ENCODE measurements at places on chromosomes 3 and 15.
A peak's percentile ranks its signal among the peaks of the same experiment; 100 is the strongest.

GRCh38 chr3:153426344-153426743 lies 264.3 kb downstream of the RAP2B start:
- no peak for DNase-seq

DNA sequence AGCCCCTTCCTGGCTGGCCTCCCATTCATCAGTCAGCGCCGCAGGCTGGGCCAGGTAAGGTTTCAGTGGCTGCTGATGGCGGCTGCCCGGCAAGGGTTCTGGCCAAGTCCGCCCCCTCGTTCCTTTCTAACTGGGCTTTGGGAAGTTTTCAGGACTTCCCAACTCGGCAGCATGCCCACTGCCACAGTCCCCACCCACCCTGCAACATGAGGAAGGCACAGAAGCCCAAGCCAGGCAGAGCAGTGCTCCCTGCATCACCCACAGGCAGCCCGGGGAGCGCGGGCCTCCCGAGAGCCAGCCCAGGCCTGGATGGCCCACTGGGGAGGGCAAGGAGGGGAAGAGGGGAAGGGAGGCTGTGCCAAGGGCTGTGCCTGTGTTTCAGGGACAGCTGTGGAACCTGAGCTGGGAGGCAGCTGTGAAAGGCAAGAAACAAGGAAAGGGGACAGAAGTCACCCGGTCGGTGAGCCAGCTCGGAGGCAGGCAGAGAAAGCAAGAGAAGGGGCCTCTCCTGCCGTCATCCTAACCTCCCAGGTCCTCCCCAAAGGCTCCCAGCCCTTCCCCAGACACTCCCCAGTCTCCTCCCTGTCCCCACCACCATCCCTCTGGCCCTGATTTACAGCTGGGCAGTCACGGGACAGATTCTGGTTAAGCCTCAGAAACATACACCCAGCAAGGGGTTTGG lies 73.9 kb downstream of the CPN2 start:
- DNase-seq: no peak

DNA sequence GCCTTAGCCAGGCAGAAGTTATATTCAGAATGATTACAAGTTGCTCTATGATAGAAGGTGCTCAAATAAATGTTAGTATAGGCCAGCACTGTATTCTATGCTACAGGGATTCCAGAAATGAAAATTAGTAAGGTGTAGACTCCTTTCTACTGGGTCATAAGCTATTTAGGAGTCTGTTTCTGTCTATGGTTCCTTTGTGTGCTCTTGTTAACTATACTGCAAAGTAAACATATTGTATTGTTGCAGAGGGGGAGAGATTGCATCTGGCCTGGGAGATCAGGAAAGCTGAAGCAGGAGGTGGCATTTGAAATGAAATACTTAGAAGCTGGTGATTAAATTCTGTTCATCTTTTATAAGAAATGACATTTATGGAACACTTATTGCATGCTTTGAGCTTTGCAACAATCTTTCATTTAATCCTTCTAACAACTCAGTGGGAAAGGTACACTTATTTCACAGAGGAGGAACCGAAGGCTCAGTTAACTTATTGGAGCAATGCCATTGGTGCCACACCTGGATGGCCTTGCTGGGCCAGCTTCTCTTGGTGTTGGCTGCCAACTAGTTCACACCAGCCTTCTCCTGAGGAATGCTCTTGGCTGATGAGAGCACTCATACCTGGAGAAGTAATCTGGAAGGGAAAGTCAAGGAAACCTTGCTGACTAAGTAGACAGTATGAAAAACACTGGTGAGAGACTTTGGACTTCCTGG lies 39.1 kb downstream of the ABHD5 start:
- DNase-seq: no peak

DNA sequence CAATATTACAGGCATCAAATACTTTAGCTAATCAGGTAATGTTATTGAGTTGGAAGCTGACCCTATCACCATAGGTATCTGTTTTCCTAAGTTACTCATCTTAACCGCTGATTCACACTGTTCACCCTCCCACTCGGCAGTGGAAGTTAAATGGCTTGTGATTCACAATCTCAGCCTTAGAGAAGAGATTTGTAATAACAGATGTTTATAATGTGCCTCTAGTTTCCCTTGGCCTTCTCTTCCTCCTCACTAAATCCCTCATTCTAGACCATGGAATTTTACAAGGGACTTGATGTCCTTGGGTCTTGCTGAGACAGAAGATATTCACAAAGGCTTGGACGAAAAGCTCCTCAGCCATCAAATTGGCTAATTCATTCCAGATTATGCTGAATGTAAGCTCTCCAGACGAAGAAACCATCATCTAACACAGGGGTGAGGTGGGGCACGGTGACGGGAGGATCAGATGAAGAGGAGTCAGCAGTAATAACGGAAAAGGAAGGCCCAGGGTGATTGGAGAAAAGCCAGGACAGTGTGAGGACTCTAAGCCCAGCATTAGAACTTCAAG lies 931.7 kb downstream of the MCTP2 start:
- peak; percentile 94 for DNase-seq

DNA sequence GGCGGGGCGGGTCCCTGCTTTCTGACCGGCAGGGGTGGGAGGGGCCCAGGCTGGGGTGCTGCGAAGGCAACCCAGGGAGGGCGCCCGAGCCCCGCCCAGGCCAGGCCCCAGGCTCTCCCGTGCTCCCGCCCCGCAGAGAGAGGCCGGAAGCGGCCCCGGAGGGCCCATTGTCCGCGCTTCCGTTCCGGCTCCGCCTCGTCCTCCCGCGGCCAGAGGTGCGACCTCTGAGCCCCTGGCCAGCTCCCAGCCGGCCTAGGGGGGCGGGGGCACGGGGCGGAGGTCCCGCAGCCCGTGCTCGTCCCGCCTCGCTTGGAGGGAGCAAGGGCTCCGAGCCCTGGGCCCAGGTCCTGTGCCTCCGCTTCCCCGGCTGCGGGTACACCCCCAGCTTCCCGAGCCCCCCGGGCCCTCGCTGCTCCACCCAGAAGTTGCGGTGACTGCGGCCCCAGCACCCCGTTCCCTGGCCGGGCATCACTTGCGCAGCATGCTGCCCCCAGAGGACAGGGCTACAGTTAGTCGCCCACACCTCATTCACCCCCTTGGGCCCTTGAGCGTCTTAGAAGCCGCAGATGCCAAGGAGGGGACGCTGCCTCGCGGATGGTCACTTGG lies 20.4 kb upstream of the PLXND1 start:
- peak; percentile 91 for DNase-seq

DNA sequence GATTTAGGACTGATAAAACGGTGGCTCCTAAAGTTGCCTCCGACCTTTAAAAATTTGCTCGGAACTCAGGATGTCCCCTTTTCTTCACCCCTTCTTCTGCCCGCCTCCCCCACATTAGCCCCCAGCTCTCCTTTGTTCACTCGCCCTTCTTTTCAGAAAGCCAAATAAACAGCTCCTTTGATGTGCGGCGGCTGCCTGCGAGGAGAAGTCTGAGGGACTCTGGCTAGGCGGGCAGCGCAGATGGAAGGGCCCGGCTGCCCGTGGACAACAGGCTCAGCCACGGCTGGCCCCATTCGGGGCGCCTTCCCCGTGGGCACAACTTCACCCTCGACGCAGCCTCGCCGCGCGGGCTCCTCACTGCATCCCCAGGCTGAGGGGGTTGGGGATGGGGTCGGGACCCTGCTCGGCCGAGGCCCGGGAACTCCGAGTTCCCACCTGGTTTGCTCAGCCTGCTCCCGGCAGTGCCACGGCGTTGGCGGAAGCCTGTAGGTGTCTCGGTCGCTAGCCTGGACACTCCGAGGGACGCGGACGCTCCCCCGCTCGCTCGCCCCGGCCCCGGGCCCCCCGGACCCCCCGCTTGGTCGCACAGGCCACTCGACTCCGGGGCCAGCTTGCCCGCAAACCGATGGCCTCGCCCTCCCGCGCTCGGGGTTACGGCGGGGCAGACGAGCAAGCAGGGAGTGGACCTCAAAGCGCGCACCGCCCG lies 897 bp upstream of the TLE3 start:
- no peak for DNase-seq

GRCh38 chr3:140595295-140595694 lies 82.6 kb upstream of the TRIM42 start:
- DNase-seq: no peak

GRCh38 chr15:80861731-80862170 lies 82.6 kb downstream of the CEMIP start:
- peak; percentile 17 for DNase-seq

GRCh38 chr15:81491414-81492096 lies 117.5 kb upstream of the TMC3 start:
- DNase-seq: no peak

DNA sequence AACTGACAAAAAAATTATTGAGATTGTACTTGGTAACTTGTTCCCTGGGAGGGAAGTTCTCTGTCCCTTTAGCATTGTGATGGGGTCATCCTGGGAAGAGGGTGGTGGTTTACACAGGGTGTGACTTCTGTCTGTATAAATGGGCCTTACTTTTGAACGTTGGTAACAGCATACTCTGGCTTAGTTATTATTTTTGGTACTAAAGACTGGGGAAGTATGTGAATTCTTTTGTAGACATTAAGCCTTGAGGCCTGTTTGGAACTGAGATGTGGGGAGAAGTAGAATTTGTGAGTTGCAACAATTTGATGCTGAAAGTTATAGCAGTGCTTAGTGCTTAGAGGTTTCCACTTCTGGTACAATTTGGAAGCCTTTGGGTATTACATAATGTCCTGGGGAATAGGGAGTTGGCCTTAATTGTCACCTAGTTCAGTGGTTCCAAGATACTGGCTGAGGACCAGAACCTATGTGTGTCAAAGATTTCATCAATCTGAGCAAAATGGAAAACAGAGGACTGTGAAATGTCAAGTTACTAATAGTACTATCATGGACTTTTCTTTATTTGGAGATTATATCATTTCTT lies 15.9 kb downstream of the TLNRD1 start:
- DNase-seq: no peak

DNA sequence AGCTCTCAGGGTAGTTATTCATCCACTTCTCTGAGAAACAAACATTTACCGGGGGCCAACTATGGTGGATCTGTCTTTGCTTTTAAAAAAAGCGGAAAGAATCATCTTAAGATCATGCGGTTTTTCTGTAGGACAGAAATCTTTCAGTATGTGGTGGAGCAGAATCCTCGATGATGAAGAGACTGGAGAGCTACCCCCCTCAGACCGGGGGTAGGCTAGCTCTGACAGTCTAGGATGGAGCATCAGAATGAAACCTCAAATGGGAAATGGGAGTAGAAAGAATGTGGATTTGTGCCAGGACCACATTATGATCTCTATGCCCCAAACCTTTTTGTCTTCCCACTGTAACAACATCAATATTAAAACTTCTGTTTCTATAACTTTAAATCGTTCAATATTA lies 30.3 kb downstream of the TPRG1 start:
- DNase-seq: no peak

DNA sequence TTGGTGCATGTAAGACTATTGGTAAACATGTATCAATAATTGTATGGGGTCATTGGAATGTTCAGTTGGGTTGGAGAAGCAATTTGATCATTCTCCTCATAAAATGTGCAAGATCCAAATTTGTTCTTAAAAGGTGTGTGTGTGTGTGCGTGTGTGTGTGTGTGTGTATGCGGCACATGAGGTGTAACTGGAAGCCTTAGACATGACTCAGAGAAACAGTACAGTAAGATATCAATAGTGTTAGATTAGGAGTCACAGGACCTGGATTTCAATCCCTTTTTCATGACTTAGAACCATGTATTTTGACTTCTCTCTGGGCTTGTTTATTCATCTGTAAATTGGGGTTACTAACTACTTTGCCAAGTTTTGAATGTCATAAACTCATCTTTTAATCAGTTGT lies 38.3 kb downstream of the RSRC1 start:
- no peak for DNase-seq

GRCh38 chr3:28844298-28845005 lies 436.4 kb upstream of the RBMS3 start:
- no peak for DNase-seq
